ENCODE measurements at places on chromosomes 7 and 10. TPM values are rescaled to one million over a fixed set of nuclear protein-coding genes. Genes with fewer than 3 reads are reported as not detected.

DNA sequence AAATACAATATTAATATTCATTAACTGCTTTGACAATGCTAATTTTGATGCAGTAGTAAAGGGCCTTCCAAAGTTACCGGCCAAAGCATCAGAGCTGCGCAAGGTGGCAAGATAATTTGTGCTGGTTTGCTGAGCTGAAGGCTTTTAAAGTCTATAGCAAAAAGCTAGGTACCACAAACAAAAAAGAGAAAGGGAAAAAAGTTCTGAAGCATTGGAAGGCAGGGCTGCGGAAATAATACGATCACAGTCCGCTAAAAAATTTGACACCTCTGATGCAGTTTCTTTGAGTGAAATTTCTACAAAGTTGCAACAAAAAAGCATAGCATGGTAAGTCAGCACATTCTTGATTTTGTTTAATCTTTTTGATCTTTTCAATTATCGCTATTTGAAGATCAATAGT, 175.6 kb downstream of the TCF7L2 start:
- no peak for DNase-seq

Gene FAM171A1
- 73.9 TPM for total RNA-seq

Gene NPTX2
- total RNA-seq, result 2.7 TPM

Gene NUTM2E
- total RNA-seq, result 0.06 TPM

DNA sequence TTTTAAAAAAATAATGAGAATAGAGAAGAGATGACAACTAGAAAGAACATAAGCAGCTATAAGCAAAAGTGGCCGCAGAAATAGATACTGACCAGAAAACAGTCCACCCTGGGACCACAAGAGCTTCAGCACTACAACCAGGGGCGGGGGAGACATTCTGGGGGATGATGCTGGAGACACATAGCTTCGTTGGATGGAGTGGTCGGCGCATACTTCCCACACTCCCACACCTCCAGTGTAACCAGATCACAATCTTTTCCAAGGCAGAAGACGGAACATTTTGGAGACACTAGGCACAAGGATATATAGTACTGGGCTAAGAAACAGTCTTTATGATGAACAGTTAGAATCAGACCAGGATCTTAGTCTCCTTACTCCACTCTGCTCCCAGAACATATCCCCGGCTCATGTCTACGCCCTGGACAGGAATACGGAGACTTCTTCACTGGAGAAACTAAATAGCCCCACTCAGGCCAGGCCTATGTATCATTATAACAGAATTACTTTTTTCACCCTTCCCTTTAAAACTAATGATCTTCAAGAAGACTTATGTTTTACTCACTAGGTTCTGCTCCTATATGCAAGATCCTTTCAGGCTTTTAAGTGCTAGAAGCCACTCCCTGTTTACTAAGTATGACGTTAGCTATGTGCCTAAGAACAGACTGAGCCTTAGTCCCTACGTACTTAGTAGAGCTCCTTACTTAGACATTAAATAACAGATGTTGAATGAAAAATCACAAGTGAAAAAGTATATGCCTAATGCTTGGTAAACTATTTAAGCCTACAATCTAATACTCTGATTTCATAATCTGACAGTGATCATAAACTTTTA, 169.6 kb downstream of the SRPK2 start:
- DNase-seq, result no peak

Gene MMS19
- 48.1 TPM for total RNA-seq

- DNase-seq, result no peak
Observed at GRCh38 chr10:86647773-86648703, 6.3 kb upstream of the OPN4 start.

- peak; percentile 31 for DNase-seq
Observed at GRCh38 chr10:5583525-5584175, 58.9 kb downstream of the CALML3 start.

Gene CALHM3
- total RNA-seq, result not detected

Gene VENTX
- 2.7 TPM for total RNA-seq

Gene GIMAP8
- total RNA-seq, result 11.4 TPM

GRCh38 chr7:29375641-29376562, 181.3 kb downstream of the CHN2 start:
- peak; percentile 74 for DNase-seq

Gene WDR37
- total RNA-seq, result 15.5 TPM

DNA sequence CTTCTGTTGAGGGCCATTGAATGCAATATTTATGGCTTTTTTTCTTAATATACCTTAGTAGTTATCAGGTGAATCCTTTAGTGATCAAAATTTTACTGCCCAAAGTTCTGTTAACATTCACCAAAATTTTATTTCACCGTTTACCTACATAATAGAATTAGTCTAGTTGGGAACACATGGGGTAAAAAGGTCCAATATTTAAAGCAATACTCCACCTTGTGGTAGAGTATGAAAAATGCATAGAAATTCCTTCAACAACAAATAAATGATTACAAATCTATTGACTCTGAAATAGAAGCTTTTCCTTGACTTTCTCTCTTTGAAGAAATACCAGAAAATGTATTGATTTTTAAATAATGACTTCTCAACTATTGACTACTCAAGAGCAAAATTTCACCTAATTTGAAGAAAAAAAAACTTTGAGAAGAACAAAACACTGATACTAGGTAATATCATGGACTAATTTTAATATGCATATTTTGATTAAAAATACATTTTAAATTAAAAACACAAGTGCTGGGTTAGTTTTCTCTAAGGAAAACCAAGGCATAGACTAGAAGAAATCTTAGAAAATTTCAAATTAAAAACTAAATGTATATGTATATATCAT, 43.3 kb downstream of the POLR1F start:
- DNase-seq, result no peak

DNA sequence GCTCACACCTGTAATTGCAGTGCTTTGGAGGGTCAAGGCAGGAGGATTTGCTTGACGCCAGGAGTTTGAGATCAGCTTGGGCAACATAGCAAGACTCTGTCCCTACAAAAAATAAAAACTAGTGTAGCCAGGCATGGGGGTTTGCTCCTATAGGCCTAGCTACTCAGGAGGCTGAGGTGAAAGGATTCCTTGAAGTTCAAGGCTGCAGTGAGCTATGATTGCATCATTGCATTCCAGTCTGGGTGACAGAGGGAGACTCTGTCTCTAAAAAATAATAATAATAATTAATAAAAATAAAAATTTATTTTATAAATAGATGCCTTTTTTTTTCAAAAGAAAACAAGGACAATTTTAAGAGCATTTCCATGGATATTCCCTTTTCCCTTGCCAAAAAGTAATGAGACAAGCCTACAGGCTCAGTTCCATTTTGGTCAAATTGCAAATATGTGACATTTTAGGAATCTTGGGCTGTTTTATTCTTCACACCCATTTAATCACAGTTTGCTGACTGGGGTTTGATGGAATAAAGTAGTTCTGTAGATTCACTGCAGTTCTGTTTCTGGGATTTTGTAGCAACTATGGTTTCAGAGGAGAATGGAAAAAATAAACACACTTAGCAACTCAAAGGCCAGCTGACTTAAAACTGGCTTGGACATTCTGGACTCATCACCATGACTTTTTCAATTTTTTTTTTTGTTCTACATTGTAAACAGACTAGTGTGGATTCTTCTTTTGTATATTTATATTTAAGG, 48.4 kb upstream of the ARHGAP21 start:
- DNase-seq, result no peak

All from mucosa of gallbladder (tissue), 1 donor.